ENCODE measurements at places on chromosomes 3 and 15.
A peak's percentile ranks its signal among the peaks of the same experiment; 100 is the strongest.

- no peak for DNase-seq
Measured at GRCh38 chr3:179133575-179133974, 14.6 kb upstream of the PIK3CA start.

GRCh38 chr3:190525634-190526033 is 11.7 kb downstream of the IL1RAP start:
- DNase-seq: no peak

DNA sequence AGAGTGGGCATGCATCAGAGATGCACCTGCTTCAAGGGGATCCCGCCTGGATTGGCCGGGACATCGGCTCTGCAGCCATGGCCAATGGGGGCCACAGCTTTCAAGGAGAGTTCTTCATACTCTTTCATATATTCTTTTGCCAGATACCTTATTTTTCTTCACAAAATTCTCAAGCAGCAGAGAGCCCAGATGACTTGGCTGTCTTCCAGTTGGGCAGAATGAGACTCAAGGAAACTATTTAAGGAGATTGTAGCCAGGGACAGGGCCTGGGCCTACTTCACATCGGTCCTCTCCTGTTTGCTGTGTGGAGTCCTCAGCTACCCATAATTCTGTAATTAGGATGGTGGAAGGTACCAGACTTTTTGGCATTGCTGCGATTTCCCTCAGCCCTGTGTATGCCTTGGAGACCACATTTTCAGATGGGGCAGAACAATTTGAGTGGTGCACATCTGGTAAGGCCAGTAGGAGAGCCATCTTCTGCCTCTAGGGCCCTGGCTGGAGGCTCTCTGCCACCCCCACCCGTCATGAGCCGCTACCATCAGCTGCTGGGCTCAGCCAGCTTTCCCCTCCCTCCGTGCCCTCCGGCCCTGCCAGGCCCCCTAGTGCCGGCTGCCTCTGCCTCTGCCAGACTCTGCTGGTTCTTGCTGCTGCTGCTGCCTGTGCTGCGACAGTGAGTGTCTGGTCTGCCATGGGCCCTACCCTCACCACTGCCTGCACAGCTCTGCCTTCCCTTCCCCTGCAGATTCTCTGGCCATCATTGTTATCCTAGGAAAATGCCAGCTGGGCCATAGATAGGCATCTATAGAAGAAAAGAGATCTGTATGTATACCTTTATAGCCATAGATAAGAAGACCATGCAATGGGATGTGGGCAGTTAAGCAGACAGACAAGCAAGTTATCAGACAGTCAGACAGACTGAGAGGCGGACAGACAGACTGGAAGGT is 6.7 kb downstream of the PLIN1 start:
- DNase-seq: no peak

GRCh38 chr3:36367912-36368573 is 12.3 kb upstream of the STAC start:
- DNase-seq: no peak

- no peak for DNase-seq
Measured at GRCh38 chr3:196774848-196775422, 35.3 kb downstream of the PAK2 start.

GRCh38 chr15:22265056-22265945 is 185.0 kb downstream of the OR4M2 start:
- peak; percentile 15 for DNase-seq

DNA sequence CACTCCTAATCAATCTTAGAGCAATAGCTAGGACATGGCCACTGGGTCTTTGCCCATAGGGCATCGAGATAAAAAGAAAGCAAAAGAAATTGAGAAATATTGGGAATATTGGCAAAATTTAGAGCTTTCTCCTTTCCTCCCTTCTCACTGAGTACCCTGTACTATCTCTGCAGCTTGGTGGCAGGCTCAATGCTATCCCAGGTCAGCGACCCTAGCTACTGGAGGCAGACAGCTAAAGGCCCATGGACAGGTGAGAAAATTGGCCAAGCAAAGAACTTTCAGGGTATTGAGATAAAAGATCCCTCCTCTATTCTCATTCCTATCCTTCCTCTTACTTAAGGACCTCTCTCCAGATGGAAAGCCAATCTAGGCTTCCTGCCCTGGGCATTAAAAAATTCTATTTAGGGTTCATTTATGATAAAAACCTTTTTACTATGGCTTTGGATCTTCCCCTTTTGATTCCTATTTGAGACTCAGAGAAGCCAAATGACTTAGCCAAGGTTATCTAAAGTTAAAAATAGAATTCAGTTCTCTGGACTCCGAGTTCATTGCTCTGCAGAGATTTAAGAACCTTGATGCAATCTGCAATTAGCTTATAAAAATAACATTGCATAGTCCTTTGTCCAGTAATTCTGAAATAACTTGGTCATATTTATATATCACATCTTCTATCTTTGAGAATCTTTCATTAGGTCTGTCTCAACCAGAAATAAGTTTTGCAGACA is 75.4 kb downstream of the THRB start:
- no peak for DNase-seq

- DNase-seq: no peak
Measured at GRCh38 chr15:97406841-97407240, 553.7 kb upstream of the ARRDC4 start.

DNA sequence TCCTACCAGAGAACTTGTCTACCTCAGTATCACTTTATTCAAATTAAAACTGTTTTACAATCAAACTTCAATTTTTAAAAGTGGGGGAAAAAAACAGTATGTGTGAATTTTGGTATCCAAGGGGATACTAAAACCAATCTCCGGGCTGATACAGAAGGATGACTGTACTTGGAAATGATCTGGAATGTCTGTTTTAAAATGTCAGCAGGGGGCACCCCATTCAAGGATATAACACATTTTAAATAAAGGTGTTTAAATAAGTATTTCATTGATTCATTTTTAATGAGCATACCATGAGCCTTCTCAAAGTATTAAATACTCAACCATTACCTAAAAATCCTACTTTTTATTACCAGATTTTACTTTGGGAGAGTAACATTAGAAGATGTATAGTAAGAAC is 67.9 kb downstream of the ULK4 start:
- no peak for DNase-seq

GRCh38 chr3:192366916-192367315 is 360.4 kb downstream of the FGF12 start:
- no peak for DNase-seq

DNA sequence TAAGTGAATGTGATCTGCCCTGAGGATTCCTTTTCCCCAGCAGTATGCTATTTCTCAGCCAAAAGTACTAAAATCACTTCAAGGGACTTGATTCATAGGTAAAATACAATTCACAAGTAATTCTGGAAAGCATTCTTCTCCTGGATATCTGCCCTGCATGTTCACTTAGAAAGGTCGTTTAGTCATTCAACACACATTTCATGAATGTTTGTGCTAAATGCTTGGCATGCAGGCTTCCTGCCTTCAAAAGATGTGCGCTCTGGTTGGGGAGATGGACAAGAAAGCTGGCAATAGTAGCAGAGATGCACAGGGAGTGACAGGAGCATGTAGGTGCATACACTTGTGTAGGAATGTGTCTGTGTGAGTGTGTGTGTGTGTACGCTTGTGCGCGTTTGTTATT is 360.7 kb downstream of the PTPRG start:
- DNase-seq: no peak

GRCh38 chr15:68256675-68257450 is 20.7 kb upstream of the FEM1B start:
- DNase-seq: peak; percentile 40

DNA sequence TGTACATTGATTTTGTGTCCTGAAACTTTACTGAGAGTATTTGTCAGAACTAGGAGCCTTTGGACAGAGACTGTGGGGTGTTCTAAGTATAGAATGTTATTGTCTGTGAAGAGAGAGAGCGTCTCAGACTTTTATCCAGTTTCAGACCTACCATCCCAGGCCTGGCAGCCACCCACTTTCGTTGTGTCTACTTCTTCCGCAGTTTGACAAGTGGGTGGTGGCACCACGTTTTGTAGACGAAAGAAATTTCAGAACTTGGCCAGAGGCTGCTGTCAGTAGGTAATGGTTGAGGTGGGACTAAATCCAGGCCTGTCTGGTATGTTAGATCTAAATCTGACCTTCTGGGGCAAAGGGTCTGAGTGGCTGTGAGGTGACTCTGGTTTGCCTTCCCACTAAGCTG is 13.4 kb upstream of the TRAK1 start:
- DNase-seq: no peak

DNA sequence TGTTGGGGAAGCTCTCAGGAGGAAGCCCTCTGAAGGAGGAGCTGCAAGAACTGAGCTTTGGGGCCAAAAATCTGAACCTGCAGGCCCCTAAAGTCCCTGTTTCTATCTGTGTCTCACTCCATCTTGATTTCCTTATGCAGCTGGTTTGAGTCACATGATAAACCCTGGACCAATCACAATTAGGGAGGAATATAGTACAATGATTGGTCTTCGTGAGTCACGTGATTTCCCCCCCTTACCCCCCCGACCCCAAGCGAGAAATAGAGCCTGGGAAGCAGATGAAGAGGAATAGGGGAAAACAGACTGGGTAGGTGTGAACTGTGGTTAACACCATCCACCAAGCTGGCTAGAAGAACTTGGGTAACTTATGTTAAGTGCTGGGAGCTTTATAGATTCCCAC is 12.9 kb downstream of the CRABP1 start:
- DNase-seq: no peak

DNA sequence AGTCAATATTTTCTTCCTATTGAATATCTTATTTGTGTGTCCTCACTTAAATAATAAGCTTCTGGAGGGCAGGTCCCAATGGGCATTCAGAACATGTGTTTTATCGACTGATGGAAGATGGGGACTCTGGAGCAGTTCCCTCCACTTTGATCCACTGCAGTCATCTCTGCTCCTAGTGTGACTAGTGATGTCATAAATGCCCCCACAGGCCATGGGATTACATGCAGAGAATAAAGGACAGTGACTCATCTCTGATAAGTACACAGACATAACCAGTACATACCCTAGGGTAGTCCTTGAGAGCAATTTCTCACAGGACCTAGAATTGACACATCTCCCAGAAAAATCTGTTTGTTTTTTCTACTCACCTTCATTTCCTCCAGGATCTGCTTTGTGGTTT is 49.4 kb upstream of the FMN1 start:
- DNase-seq: no peak

DNA sequence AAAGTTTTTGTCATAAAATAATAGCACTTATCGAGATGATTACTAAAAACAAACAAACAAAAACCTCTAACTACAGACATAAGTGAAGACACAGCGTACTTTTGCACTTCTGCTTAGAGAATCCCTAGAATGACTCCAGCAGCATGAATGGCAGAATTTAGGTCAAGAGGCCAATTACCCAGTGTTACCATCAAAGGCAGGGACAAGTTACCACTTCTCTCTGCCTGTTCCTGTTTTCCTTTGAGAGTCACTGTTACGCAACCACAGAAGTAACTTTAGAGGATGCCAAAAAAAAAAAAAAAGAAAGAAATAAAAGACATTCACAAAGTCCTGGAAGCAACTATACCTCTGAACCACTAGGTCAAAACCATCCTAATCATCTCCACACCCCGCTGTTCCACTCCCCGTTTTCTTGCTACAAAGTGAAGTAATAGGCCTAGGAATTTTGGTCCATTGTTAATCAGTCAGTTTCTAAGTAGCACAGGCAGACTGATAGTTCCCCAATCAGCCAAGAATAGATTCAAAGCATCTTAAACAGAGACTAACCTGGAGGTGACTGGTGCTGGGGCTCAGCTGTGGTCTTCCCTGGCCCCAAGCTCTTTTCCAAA is 41.9 kb downstream of the FMN1 start:
- no peak for DNase-seq

DNA sequence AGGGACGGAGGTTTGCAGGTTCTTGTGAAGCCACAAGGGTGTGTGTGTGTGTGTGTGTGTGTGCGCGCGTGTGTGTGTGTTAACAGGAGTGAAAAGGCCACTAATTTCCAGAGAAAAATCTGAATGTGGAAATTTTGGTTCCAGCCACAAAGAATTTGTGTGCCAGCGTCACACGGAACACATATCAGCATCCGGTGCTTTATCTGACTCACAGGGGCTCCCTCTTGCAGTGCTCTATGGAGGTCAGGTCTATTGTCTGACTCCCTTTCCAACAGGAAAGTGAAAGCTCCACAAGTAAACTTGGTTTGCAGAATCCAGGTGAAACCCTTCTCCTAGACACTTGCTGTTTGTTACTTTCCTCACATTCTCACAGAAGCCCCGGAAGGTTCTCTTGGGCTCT is 6.2 kb downstream of the CLDN11 start:
- no peak for DNase-seq

DNA sequence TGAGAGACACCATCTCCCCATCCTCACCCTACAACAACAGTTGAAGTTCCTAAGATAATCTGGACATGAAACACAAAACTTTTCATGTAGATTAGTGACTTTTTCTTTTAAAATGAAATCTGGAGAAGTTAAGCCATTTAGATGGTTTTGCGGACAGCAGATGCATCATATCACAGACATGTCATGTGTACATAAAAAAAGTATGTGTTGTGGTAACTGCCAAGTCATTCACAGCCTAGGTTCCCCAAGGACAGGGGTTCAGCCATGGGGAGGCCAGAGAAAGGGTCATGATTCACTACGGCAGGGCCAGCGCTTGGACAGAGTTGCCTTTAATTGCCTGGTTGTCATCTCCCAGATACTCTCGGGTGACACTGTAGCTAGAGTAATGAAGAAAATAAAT is 163.2 kb downstream of the PDZRN3 start:
- no peak for DNase-seq

DNA sequence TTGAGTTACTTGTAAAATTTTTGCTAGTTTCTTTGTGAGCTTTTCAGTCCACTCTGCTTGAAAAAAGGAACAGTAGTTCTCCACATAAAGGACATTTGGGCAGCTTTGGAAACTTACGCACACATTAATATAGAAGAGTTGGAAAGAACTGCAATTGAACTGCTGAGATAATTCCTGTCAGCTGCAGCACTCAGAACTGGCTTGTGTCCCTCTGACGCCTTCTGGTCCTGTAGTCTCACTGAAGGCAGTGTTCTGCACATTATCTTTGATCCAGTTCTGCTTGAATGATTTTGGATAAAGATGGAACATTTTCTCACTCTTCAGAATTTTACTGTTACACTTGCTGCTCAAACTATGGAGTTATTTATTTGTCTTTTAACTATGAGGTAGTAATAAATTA is 901.9 kb downstream of the OTOL1 start:
- no peak for DNase-seq

DNA sequence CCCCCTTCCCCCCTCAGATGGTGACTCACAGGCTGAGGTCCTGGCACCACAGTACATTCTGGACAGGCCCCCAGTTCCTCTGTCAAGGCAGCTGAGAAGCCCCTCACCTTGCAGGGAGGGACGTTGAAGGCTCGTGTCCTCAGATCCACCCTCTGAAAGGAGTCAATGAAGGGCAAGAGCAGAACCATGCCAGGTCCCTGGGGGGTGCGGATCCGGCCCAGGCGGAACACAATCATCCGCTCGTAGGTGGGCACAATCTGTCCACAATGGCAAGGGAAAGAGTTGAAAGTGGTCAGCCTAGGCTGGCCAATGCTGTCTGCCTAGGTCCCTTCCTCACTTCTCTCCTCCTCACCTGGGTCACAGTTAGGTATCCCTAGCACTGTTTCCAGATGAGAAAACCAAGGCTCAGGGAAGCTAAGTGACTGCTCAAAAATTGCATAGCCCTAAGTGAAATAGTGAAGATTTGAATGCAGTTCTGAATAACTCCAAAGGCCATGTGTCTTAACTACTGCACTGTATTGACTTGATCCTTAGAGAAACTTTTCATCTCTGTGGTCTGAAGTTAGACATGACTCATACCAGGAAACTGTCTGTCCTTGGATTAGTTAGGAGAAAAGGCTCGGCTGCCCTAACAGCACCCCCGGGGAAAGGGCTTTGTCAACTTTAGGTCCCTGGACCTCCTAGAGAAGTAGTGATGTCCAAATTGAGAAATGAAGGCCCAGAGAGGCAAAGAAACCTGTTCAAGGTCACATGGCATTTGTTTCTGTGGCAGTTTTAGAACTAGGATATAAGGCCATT is 2.9 kb downstream of the STOML1 start:
- no peak for DNase-seq

All from stimulated activated CD8-positive, alpha-beta memory T cell treated with anti-CD3 and anti-CD28 coated beads, Interleukin-4, amount 100 ng/mL, for 4 hours (primary cell).